ENCODE measurements at places on chromosomes 3 and 15.

GRCh38 chr3:108178676-108179075 is 43.5 kb downstream of the IFT57 start:
- DNase-seq: no peak

DNA sequence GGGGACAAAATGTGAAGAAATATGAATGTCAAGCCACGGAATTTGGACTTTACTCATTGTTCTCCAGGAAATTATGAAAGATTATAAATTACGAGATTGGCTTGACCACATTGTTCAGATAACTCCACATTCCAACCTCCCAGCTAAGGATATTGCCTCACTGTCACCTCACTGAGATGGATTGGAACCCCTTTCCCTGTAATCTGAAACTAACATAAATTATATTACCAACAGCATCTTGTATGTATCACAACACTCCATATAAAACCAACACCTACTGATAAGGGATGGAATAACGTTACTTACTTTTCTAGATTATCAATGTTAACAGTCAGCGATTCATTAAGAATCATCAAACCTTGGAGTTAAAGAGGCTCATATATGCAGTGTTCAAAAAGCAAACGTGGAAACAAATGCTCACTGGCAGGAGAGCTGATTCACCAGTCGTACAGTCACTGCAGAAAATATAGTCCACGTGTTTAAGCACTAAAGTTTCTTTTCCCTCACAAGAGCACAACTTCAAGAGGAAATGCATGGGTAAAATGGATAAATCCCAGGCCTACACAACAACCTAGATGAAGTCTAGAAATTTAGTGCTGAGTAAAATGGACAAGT is 451.5 kb downstream of the FGF12 start:
- no peak for DNase-seq

GRCh38 chr3:194787072-194787471 is 101.4 kb downstream of the FAM43A start:
- no peak for DNase-seq

DNA sequence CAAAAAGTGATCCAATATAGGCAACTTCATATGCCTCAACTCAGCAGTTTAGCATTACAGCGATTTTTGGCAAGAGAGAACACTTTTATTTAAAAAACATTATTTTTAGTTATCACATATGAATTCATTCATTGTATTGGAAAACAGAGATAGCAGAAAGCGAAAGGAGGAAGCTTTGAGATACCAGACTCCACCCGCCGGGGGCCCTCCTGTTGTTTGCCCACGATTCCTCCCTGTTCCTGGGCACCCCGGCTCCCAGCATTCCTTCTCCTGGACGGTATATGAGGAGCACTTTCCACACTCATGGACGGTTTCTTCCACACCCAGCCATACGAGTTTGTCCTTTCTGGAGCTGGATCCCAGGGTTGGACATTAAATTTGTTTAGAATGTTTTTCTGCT is 18.2 kb downstream of the APBA2 start:
- no peak for DNase-seq

- DNase-seq: no peak
Observed at GRCh38 chr3:156559321-156559720, 4.4 kb upstream of the SSR3 start.

GRCh38 chr3:193842832-193843473 is 249.9 kb downstream of the OPA1 start:
- DNase-seq: no peak

GRCh38 chr3:73422571-73422970 is 202.2 kb downstream of the PDZRN3 start:
- no peak for DNase-seq

- DNase-seq: no peak
Observed at GRCh38 chr15:66008940-66009562, 139.8 kb downstream of the RAB11A start.

DNA sequence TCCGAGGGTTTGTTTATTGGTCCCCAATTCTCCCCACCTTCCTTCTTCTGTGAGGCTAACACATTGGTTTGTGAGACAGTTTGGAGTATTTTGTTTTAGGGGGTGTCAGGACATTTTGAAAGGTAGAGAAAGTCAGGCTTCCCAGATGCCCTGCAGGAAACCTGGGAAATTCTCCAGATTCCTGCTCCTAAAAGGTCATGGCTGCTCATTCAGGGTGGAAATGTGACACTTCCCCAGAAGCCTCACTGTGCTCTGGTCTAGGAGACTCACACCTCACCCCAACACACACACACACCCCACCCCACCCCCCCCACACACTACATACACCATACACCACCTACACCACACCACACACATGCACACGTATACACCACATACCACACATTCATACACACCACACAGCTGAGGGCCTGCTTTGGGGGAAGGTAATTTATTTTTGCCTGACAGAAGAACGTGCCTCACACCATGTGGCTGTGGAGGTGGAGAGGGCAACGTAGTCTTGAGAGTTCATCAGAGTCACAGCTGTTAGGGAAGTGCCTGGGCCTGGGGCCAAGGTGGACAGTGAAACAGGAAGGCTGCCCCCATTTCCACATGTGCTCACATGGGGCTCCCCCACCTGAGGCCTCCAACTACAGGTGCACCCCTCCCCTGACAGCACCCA is 40.4 kb upstream of the LIMD1 start:
- DNase-seq: no peak

DNA sequence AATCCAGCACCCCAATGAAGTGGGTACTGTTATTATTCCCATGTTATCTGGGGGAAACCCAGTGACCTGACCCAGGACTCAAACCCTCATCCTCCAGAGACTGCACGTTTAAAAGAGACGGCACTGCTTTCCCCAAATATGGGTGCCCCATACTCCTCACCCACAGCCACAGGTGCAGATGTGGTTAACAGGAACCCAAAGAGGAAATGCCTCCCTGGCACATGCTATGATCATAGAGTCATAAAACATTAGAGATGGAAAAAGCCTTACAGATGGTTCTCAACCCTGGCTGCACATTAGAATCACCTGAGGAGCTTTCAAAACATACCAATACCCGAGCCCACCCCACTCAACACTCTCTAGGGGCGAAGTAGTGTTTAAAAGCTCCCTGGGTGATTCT is 111.5 kb downstream of the SEMA5B start:
- no peak for DNase-seq

DNA sequence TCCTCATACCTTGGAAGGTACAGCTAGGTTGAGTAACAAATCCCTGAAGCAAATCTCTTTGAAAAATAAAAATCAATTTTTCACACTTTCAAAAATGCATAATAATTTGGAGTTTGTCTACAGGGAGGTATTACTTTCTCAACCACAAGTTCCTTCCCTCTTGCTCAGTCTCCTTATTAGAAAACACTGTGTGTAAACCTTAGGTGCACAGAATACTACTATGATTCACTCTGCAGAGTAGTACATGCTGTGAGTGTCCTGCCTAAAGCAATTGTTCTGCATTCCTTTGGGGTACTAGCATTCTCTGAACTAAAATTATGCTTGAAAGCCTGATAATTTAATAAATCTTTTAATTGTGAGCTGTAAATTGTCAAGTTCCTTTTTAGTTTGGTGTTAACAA is 115.9 kb upstream of the EPHA3 start:
- DNase-seq: no peak

- no peak for DNase-seq
Observed at GRCh38 chr3:132321304-132321703, 4.1 kb downstream of the ACP3 start.

DNA sequence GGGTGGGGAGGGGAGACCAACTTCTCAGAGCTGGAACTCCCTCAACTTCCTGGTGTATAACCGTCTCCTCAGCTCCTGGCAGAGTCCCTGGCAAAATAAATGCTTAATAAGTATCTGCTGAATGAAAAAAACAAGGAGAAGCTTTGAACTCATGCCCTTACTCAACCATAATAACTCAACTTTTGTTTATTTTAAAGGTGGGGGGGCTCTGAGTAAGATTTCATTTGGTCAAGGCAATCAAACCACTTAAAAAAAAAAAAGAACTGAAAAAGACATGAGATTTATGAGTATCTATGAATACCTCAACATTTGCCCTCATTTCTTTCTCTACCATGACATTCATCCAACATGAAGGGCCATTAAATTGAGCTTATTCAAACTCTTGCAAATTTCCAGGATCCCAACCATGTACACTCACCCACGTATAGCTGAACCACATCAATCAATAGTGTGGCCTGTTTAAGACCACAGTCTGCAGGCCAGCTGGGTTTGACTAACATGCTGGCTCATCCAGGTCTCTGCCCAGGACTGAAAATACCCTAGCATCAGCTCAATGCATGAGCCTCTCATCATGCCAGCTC is 157.9 kb downstream of the FOXP1 start:
- DNase-seq: no peak

DNA sequence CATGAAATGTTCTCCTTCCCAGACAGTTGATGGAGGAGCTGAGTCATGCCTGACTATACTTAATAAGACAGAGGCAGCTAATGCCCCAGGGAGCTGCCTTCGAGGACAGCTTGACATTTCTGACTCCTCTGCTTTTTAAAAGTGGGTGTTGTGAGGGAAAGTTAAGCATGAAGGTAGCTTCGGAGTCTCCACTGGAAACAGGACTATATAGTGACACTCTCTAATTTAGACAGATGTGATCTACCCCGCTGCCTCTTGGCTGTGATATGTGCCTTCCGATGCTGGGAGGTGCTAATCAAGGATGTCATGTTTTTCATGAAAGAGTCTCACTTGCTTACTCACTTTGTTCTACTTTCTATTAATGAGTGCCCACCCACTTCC is 72.7 kb downstream of the IL1RAP start:
- no peak for DNase-seq

DNA sequence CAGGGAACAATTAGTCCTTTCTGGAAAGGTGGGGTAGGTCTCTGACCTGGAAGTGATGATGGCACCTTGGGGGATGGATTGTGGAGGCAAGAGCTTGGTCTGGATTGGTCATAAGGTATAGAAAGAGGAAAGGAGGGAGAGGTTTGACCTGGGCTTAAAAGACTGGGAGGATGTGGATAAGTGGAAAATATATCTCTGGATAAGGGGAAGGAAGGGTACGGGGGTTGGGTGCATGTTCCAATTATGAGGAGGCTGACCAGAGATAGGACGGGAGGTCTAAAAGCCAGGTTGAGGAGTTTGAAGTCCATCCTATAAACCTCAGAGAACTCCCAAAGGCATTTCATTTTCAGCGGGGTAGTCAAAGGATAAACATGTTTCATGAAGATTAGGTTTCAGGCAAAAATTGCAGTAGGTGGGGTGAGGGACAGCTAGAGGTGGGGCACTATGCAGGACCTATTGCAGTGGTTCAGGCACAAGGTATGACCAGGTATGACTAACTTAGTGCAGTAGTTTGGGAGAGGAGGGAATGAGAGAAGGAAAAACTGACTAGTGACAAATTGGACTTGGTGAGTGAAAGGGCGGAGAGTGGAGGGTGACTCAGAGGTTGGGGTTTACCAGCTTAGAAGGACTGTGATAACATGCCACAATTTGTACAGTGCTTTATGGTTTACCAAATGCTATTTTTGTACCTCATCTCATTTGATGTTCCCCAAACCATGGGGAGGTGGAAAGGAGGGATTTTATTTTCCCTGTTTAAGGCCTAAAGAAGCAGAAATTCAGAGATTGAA is 10.7 kb downstream of the PDE8A start:
- no peak for DNase-seq

- DNase-seq: no peak
Observed at GRCh38 chr3:167739190-167739810, 3.8 kb downstream of the SERPINI1 start.

- DNase-seq: no peak
Observed at GRCh38 chr15:63035977-63036376, 6.6 kb upstream of the TPM1 start.

DNA sequence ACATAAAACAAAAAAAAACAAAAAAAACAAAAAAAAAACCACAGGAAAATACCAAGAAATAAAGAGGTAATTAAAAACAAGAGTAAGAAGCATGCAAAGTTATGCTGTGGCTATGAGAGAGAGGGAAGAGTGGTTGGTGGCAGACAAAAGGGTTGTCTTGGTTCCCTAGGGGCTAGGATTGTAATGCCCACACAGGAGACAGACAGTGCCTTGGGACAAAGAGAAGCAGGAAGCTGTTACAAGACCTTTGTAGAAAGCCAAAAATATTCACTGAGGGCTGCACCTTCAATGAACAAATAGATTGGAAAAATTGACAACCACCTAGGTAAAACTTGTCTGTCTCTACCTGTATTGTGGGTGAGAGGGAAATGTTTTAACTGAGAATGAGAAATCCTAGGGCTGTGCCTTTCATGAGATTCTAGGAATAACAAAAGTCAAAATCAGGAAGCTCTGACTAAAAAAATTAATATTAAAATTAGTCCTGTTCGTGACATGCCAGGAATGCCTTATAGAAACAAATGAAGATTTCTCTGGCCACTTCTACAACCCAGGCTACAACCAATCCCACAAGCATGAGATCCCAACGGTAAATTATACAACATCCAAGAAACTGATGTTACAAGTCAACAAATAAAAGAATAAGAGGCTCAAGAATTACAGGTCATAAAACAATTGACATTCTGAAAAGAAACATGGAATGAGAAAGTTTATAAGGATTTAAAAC is 45.0 kb upstream of the PRICKLE2 start:
- DNase-seq: no peak

- no peak for DNase-seq
Observed at GRCh38 chr15:76310475-76311099, 682 bp downstream of the ETFA start.

GRCh38 chr15:73087098-73087497 is 34.8 kb downstream of the NEO1 start:
- no peak for DNase-seq

DNA sequence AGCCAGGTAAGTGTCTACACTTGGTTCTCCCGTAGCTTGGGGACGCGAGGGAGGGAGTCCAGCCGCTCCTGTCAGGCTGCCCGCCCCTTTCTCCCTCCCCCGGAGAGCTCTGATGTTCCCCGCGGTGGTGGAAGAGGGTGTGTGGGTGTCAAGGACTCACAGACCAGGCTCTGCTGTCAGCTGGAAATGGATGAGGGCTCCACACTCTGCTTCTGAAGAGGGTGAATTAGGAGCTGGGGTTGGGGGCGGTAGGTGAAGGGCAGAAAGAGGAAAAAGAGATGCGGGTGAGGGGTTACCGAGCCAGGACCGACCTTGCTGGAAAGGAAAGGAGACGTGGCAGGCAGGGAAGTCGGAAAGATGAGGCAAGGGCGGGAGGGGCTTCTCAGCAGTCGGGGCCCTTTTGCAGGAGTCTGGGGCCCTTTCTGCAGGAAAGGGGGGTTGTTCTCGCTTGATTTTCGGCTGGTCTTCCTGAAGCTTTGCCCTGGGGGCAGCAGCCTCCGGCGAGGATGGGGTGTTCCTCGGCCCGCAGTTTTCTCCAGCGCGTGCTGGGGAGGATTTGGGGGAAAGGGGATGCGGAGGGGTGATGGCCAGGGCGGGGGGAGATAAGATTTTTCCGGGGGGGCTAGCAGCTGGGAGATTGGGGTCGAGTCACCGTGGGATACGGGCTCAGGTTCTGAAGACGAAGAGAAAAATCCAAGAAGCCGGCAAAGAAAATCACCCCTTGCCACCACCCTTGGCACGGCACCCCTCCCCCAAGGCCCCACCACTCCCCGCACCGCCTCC is 602 bp upstream of the BAHD1 start:
- DNase-seq: no peak

- DNase-seq: no peak
Observed at GRCh38 chr3:107986505-107986904, 104.3 kb downstream of the CD47 start.

Data from stimulated activated CD8-positive, alpha-beta memory T cell treated with anti-CD3 and anti-CD28 coated beads, Interleukin-7, amount 100 ng/mL, for 24 hours (primary cell).